ENCODE measurements at places on chromosomes 2 and 18.
A peak's percentile ranks its signal among the peaks of the same experiment; 100 is the strongest.

DNA sequence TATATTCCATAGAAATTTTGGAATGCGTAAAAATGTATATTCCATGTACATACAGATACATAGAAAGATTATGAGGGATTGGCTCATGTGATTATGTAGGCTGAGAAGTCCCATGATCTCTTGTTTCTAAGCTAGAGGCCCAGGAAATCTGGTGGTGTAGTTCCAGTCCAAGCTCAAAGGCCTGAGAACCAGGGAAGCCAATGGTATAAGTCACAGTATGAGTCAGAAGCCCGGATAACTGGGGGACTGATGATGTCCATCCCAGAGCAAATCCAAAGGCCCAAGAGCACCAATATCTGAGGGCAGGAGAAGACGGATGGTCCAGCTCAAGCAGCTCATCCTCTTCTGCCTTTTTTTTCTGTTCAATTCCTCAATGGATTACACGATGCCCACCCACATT lies 385.0 kb upstream of the KLHL29 start:
- no peak for DNase-seq

DNA sequence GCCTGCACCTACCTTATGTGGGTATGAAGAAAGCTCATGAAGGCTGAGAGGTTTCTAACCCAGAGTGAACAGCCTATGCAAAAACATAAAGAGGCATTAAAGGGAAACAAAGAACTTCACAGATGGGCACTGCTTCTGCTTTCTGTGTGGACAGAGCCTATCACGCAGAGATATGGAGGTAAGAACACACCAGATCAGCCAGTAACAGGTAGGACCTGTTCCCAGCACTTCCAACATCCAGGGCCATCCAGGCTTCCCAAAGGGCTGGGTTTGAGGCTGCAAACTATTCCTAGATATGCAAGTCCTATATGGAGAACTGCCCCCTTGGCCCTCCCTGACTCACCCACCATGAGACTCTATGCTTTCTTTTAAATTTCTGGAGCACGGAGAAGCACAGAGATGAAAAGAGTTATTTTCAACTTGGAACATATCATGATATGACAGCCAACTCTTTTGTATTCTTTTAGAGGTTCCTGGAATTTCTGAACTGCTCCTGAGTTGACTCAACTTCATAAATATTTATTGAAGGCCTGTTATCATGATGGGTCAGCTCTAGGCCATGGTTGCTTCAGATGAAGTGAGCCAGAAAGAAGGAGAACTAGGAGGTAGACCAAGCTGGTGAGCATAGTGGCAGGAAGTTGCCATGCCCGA lies 77.4 kb upstream of the PPP1CB start:
- DNase-seq: no peak

DNA sequence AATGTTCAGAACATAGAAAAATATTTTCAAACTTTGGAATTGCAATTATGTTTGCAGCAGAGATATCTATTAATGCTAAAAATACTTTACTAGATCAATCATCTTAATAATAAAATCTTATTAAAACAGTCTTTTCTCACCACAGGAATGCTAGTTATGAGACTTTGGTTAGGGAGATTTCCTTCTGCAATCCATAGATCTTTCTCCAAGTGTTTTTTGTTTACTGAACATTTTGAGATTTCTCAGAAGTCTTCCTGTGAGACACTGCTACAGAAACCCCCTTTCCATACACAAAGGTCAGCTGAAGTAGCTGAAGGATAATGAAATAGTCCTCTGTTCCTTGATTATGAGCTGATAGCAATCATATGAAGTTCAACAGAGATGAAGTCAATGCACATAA lies 59.4 kb upstream of the RAPH1 start:
- no peak for DNase-seq

DNA sequence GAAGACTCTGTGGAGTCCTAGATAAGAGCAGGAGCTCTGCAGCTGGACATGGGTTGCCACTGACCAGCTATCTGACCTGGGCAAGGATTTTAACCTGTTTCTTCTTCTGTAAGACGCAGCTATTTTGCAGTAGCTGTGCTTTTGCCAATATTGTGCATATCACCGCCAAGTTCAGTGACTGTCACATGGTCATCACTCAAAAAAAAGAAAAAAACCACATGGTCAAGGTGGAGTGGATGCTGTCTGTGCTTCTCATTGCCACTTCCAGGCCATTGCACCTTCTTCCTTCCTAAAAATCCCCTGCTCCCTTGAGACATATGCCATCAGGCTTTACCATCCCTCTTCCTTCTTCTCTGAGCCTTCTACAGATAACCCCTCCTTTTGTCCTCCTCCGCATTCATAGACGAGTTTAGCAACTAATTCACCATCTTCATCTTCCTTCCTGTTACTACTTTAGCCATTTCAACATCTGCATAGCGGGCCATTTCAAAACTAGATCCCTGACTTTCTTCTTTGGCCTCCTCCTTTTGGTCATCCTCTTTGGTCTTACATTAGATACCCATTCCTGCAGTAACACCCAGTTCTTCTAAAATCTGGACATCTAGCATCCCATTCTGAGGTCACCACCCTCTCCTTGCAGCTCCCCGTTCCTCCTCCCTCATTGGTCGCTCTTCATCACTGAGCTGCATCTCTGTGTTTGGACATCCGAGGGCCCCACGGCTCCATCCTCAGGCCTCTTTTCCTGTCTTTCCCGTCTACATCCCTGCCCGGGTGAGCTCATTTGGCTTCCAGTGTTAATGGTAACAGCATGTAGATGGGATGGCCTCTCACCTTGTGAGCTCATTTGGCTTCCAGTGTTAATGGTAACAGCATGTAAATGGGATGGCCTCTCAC lies 17.8 kb downstream of the RNF144A start:
- DNase-seq: no peak

- no peak for DNase-seq
Measured at GRCh38 chr2:43050866-43051265, 175.5 kb downstream of the ZFP36L2 start.

DNA sequence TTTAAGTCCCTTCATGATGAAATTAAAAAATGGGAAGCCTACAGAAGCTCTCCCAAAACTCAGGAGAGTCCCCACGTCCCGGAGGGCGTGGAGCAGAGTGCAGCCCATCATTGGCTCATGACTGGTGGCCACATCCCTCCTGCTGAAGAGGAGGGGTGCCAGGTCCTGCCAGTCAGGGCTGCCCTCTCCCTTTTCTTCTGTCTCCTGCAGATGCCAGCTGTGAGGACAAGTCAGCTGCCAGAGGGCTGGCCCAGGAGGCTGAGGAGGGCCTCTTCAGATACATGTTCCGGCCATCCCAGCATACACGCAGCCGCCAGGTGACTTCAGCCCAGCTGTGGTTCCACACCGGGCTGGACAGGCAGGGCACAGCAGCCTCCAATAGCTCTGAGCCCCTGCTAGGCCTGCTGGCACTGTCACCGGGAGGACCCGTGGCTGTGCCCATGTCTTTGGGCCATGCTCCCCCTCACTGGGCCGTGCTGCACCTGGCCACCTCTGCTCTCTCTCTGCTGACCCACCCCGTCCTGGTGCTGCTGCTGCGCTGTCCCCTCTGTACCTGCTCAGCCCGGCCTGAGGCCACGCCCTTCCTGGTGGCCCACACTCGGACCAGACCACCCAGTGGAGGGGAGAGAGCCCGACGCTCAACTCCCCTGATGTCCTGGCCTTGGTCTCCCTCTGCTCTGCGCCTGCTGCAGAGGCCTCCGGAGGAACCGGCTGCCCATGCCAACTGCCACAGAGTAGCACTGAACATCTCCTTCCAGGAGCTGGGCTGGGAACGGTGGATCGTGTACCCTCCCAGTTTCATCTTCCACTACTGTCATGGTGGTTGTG lies 2.6 kb downstream of the INHA start:
- DNase-seq: no peak

- DNase-seq: no peak
Measured at GRCh38 chr2:175080479-175080878, 75.3 kb upstream of the CHN1 start.

DNA sequence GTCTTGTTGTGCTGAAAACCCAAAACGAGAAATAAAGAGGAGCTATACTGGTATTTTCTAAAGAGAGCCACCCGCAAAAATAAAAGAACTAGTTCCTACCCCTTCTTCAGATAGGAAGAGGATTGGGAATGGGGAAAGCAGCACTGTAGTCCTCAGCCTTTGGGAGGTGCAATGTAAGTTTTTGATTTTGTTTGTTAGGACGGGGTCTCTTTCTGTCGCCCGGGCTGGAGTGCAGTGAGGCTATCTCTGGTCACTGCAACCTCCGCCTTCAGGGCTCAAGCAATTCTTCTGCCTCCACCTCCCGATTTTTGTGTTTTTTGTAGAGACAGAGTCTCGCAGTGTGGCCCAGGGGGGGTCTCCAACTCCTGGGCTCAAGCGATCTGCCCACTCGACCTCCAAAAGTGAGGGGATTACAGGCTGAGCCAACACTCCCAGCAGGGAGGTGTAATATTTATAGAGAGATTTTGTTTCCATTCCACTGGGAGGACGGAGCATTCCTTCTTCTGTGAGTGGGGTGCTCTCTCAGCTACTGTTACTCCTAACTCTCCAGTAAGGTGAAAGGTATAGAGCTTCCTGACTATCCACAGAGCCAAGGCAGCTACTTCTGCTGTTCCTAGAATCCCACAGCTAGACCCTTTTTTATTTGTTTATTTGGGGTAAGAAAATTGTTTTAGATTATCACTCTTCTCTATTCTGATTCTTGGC lies 13.1 kb upstream of the GULP1 start:
- DNase-seq: no peak

- DNase-seq: no peak
Measured at GRCh38 chr2:7018282-7018701, 101.1 kb downstream of the RNF144A start.

DNA sequence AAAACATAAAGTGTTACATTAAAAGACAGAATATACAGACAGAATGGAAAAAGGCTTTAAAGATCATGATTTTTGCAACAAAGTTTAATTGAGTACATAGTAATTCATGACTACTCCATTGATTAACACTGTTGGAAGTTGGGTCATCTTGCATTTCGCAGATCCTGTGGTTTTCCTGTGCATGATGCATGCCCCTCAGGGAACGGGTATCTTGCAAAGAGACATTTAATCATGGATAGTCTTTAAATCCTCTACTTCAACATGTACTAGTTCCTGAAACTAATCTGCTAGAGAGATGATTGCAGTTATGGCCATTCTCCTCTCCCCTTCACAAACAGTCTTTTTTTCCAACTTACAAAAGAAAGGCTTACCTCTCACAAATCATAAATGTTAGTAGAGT lies 155.6 kb upstream of the DSEL start:
- DNase-seq: no peak

GRCh38 chr18:56910967-56911366 lies 235.9 kb upstream of the BOD1L2 start:
- DNase-seq: no peak

GRCh38 chr2:220096406-220096805 lies 469.0 kb downstream of the SLC4A3 start:
- DNase-seq: no peak

DNA sequence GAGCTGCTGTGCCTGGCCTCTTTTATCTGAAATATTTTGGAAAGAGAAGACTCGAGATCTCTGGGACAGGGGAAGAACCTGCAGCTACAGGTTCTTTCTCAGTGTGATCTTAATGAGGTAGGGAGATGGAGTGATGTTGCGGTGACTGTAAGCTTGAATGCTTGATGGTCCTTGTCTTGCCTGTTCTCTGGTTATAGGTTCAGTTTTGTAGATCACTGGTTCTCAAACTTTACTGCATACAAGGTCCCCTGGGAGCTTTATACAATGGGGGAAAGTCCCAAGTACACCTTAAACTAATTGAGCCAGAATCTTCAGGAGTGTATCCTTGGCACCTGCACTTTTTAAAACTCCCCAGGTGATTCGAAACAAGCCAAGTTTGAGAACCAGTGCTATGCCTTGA lies 136.7 kb upstream of the CXCR4 start:
- no peak for DNase-seq

GRCh38 chr2:72137498-72138010 lies 10.1 kb downstream of the CYP26B1 start:
- peak; percentile 54 for DNase-seq

- no peak for DNase-seq
Measured at GRCh38 chr2:86301009-86301408, 36.4 kb downstream of the REEP1 start.

GRCh38 chr2:157872791-157873190 lies 3.3 kb downstream of the ACVR1 start:
- no peak for DNase-seq

- no peak for DNase-seq
Measured at GRCh38 chr2:134099273-134099672, 154.6 kb upstream of the MGAT5 start.

GRCh38 chr2:235494716-235495372 lies 1.0 kb downstream of the AGAP1 start:
- no peak for DNase-seq

GRCh38 chr2:172442072-172442895 lies 14.9 kb downstream of the ITGA6 start:
- DNase-seq: peak; percentile 25

GRCh38 chr2:36456227-36457175 lies 100.9 kb downstream of the CRIM1 start:
- DNase-seq: no peak

DNA sequence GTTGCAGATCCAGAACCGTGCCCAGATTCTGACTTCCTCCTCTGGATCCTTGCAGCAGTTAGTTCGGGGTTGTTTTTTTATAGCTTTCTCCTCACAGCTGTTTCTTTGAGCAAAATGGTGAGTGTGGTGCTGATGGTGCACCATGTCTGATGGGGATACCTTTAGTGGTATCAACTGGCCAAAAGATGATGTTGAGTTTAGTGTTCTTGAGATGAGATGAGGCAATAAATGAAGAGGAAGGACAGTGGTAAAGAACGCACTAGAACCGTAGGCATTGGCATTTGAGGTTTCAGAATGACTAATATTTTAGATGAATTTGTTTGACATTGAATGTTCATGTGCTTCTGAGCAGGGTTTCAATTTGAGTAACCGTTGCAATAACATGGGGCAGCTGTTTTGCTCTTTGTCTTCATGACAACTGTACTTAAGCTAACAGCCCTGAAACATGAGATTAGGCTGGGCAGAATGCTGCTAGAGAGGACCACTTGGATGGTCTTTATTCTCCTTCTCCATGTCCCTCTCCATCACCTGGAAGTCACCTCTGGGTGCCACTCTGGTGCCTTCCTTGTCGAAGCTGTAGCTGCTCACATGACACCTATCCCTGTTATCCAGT lies 3.9 kb downstream of the CTLA4 start:
- DNase-seq: no peak

DNA sequence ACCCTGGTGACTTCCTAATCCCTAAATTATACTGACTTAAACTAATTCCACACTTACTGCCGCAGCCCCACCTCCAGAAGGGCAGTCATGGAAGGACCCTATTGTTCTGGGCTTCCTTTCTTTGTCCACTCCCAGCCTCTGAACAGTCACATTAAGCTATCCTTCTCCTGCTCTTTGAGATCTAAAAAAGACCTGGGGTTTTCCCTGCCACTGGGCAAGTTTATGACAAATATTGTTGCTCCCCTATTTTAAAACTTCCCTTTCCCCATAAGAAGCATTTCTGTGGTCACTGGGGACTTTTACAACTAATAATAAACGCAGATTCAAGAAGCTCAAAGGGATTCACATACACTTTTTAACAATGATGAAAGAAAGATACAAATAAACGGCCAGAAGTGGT lies 47.2 kb upstream of the XPO1 start:
- no peak for DNase-seq

DNA sequence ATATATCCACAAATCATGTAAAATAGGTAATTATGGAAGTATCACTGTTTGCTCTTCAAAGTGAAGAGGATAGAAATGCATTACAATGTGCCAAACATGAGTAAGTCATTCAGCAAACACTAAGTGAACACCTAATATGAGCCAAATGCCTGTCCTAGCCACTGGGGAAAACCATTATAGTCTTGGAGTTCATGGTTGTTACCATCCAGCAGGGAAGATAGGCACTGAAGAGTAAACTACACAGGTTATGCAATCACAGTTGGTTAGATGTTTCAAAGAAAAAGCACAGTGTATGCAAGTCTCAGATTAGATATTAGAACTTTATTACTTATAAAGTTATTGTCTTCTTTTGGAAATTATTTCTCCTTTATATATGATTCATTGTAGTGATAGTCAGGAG lies 3.9 kb upstream of the SERPINB2 start:
- DNase-seq: no peak

All from stimulated activated CD4-positive, alpha-beta T cell treated with anti-CD3 and anti-CD28 coated beads, TNF-alpha, amount 100 ng/mL, for 1 hour (primary cell).